ENCODE measurements at places on chromosomes 4 and X. TPM values are rescaled to one million over a fixed set of nuclear protein-coding genes. Genes with fewer than 3 reads are reported as not detected.

GRCh38 chrX:112025753-112026152 is 56.8 kb downstream of the TRPC5 start:
- no peaks in the 10 kb centered on the region for H3K4me1 ChIP-seq
- H3K27me3 ChIP-seq: no peaks in the 10 kb centered on the region
- no peak overlapping the region for H3K4me3 ChIP-seq
- no peak overlapping the region for H3K27ac ChIP-seq
- H3K36me3 ChIP-seq: no peaks in the 10 kb centered on the region
- no peak for DNase-seq

- no peak for DNase-seq
- no peak overlapping the region for H3K4me3 ChIP-seq
- no peaks in the 10 kb centered on the region for H3K27me3 ChIP-seq
- peaks cover 11% of the 10 kb centered on the region for H3K36me3 ChIP-seq
- peaks cover 2% of the 10 kb centered on the region for H3K4me1 ChIP-seq
- H3K27ac ChIP-seq: no peak overlapping the region
Measured at GRCh38 chr4:25401066-25401465, 24.0 kb downstream of the ANAPC4 start.

SYTL5 gene
- total RNA-seq: not detected

DNA sequence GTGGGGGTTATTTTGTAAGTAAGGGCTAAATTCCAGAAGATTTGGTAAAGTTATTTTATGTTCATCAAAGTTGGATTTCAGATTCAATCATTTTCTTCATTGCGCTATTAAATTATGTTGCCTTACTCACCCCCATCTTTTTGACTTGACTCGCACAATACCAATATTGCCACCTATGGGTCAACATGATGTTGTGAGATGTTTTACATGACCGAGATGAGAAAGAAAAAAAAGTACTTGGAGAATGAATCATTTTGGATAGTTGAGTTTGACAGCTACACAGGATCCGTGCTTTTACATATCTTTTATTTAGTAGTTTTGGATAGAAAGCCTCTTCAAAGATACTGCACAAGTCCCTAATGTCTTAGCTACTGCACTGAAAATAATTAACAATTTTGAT is 224.2 kb upstream of the EMCN start:
- no peak overlapping the region for H3K27ac ChIP-seq
- no peaks in the 10 kb centered on the region for H3K36me3 ChIP-seq
- no peak for DNase-seq
- H3K4me1 ChIP-seq: no peaks in the 10 kb centered on the region

CLGN gene
- 0.21 TPM for total RNA-seq

DNA sequence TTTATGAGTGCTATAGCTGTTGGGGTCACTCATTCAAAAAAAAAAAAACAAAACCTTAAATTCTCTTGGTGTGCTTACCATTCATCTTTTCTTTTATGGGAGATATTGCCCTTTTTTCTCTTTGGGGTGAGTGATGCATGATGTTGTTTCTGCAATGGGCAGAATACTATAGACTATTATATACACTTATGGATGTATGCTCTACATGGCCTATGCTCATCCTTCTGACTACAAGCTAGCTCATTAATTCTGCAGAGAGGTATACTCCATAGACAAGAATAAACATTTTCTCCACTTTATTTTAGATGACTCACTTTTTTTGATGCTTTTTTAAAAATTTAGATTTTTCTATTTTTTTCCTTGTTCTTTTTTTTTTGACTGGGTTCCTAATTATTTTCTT is 160.3 kb upstream of the ANK2 start:
- H3K27ac ChIP-seq: no peak overlapping the region
- H3K4me3 ChIP-seq: no peak overlapping the region
- no peak for DNase-seq
- no peaks in the 10 kb centered on the region for H3K36me3 ChIP-seq
- no peaks in the 10 kb centered on the region for H3K27me3 ChIP-seq

DNA sequence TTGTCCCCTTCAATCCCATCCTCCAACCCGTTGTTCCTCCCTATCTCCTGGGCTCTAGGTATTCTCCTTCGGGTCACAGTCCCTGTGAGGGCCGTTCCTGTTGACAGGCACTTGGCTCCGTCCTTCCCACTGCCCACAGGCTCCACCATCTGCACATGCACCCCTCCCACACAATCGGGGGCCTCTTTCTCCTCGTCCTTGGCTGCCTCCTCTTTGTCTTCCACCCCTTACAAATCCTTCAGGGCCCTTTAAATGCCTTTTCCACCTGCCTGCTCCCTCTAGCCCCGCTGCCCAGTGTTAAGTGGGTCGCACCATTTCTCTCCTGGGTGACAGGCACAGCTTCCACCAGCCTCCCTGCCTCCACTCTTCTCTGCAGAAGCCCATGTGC is 2.7 kb upstream of the AVPR2 start:
- H3K27me3 ChIP-seq: no peaks in the 10 kb centered on the region
- H3K4me3 ChIP-seq: no peak overlapping the region
- H3K36me3 ChIP-seq: no peaks in the 10 kb centered on the region
- H3K27ac ChIP-seq: no peak overlapping the region

DNA sequence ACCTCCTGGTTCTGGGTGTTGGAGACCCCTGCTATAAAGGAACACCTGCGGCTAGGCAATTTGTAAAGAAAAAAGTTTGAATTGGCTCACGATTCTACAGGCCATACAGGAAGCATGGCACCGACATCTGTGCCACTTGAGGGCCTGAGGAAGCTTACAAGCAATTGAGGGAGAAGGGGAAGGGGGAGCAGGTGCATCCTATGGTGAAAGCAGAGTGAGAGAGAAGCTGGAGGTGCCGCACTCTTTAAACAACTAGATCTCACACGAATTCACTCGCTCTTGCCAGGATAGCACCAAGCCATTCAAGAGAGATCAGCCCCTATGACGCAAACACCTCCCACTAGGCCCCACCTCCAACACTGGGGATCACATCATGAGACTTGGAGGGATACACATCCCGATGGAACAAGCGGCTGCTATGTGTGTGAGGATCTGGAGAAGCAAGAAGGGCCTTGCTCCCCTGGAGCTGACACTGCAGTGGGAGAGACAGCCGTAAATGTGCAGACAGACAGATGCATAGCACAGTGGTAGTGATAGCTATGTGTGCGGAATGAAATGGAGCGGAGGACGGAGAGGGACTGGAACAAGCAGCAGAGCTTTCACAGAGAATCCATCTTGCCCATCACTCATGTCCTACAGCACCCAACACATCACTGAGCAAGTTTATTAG is 60.7 kb upstream of the HELT start:
- DNase-seq: peak; percentile 34
- no peak overlapping the region for H3K27ac ChIP-seq
- no peak overlapping the region for H3K4me3 ChIP-seq

DNA sequence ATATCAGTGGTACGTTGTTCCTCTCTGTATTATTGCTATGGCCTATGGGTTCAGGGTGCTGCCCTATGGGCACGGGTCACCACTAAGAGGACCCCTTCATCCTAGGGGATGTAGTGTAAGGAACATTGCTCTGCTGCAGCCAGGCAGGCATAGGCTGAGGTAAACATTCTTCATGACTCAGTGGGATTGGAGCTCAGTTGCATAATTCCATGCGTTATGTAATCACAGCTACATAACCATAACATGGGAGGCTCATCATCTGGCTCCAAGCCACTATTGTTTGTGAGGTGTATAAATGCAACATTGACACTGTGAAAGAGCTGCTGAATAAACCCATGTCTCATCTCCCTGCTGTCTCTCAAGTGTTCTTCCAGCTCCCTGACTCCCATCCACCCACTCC is 375.2 kb downstream of the MAGEE1 start:
- no peaks in the 10 kb centered on the region for H3K27me3 ChIP-seq
- no peak for DNase-seq
- no peak overlapping the region for H3K27ac ChIP-seq
- no peaks in the 10 kb centered on the region for H3K4me1 ChIP-seq
- no peak overlapping the region for H3K4me3 ChIP-seq
- no peaks in the 10 kb centered on the region for H3K36me3 ChIP-seq

DNA sequence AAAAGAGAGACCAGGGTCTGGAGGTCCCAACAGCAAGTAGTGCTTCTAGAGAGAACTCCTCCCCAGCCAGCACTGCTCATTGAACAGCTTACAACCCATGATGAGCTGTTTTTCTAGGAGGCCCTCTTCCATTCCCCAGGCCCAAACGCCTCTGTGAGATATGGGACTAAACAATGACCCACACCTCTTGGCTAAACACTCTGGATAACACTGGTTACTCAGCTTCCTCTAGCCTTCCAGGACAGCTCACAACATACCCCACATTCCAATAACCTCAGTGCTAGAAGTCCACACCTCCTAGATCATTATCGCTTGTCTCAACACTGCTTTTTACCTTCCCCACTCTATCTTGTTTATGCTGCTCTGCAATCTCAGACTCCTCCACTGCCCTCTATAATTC is 35.4 kb upstream of the PGRMC2 start:
- H3K4me1 ChIP-seq: no peaks in the 10 kb centered on the region
- H3K27ac ChIP-seq: no peak overlapping the region
- no peak for DNase-seq
- H3K36me3 ChIP-seq: peaks cover 2% of the 10 kb centered on the region
- H3K27me3 ChIP-seq: no peaks in the 10 kb centered on the region

GRCh38 chr4:21864686-21865085 is 83.9 kb downstream of the KCNIP4 start:
- no peaks in the 10 kb centered on the region for H3K36me3 ChIP-seq
- no peaks in the 10 kb centered on the region for H3K27me3 ChIP-seq
- DNase-seq: no peak

MAP3K15 gene
- total RNA-seq: 0.16 TPM

DNA sequence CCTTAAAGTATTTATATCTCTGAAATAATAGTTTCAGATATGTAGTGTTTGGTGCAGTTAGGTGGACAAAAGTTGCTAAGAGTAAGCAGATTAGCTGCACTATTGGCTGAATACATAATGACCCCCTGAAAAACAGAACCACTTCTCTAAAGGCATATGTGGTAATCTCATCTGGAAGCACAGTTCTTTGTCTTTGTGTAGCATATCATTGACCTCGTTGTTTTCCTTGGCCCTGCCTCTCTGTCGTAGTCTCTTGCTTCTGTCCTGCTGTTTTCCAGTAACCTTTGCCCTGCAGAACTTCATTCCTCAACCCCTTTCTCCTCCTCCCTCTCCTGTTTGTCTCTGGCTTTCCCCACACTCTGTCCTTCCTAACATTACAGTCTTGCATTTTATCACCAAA is 41.4 kb downstream of the JADE3 start:
- H3K27me3 ChIP-seq: no peaks in the 10 kb centered on the region
- DNase-seq: no peak
- H3K4me3 ChIP-seq: no peak overlapping the region
- no peak overlapping the region for H3K27ac ChIP-seq
- no peaks in the 10 kb centered on the region for H3K4me1 ChIP-seq

- no peak for DNase-seq
- no peak overlapping the region for H3K27ac ChIP-seq
- H3K4me3 ChIP-seq: peak overlapping the region; percentile 22
- no peaks in the 10 kb centered on the region for H3K27me3 ChIP-seq
- no peaks in the 10 kb centered on the region for H3K4me1 ChIP-seq
Measured at GRCh38 chr4:183797445-183798300, 107.4 kb upstream of the STOX2 start.

UGT8 gene
- total RNA-seq: 1.1 TPM

- H3K4me3 ChIP-seq: no peak overlapping the region
- H3K4me1 ChIP-seq: no peaks in the 10 kb centered on the region
Measured at GRCh38 chr4:55055529-55055928, 69.9 kb downstream of the KDR start.

COX7B2 gene
- total RNA-seq: not detected

- H3K27ac ChIP-seq: no peak overlapping the region
- no peak overlapping the region for H3K4me3 ChIP-seq
- H3K4me1 ChIP-seq: peaks cover 3% of the 10 kb centered on the region
- no peaks in the 10 kb centered on the region for H3K36me3 ChIP-seq
- no peaks in the 10 kb centered on the region for H3K27me3 ChIP-seq
- DNase-seq: no peak
Measured at GRCh38 chr4:64781737-64782326, 372.6 kb upstream of the TECRL start.

GRCh38 chr4:138087066-138087719 is 155.0 kb downstream of the SLC7A11 start:
- H3K27me3 ChIP-seq: no peaks in the 10 kb centered on the region
- no peak for DNase-seq

DNA sequence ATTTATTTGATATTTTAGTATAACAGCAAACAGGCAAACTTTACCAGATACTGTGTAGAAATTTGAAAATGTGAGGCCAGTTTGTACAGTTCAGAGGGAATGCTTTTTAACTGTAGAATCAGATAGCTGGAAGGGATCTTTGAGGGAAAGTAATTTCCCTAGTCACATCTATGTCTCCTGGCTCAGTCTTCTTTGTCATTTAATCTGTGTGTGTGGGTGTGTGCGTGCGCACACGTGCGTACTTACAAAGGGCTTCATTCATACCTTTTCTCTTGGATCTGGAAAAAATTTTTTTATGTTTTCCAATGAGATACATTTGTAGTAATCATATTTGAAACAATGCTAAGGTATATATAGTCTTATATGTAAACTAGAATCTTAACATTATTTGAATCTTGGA is 44.6 kb downstream of the IL13RA1 start:
- no peaks in the 10 kb centered on the region for H3K4me1 ChIP-seq
- no peaks in the 10 kb centered on the region for H3K36me3 ChIP-seq
- DNase-seq: no peak
- no peak overlapping the region for H3K4me3 ChIP-seq
- no peak overlapping the region for H3K27ac ChIP-seq

DNA sequence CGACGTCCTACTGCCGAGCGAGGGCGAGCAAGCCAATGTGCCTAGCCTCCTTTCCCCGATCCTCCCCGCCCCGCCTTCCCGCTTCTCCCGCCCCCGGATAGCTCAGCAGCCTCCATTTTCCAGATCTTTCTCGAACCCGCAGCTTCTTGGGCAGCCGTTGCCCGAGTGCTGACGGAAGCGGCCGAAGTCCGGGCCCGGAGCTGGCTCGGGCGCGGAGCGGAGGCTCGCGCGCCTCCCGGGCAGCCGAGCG is 172 bp upstream of the HSPA4L start:
- H3K27ac ChIP-seq: peak overlapping the region; percentile 37
- no peaks in the 10 kb centered on the region for H3K27me3 ChIP-seq
- DNase-seq: peak; percentile 95
- peak overlapping the region; percentile 82 for H3K4me3 ChIP-seq
- H3K4me1 ChIP-seq: peaks cover 3% of the 10 kb centered on the region

- H3K4me3 ChIP-seq: no peak overlapping the region
- H3K36me3 ChIP-seq: no peaks in the 10 kb centered on the region
- H3K27ac ChIP-seq: no peak overlapping the region
- H3K27me3 ChIP-seq: no peaks in the 10 kb centered on the region
Measured at GRCh38 chr4:107243141-107243781, 207.1 kb upstream of the DKK2 start.

DNA sequence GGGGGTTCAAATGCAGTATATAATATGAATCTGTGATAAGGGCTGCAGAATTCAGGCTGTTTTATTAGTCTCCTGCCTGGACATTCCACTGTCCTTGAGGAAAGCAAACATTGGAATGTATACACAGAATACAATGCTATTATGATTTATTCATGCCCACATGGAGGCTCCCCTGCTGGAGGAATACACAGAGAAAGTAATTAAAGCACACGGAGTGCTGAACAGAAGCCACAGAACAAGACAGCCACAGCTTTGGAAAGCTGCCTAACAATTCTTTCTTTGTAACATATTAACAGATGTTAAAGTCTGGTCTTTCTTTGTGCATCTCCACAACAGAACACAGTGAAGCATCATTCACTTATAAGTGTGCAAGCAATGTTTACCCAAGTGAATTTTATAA is 155.8 kb downstream of the ARAP2 start:
- no peak overlapping the region for H3K27ac ChIP-seq
- H3K36me3 ChIP-seq: no peaks in the 10 kb centered on the region
- no peak for DNase-seq
- H3K4me1 ChIP-seq: no peaks in the 10 kb centered on the region
- H3K27me3 ChIP-seq: no peaks in the 10 kb centered on the region
- H3K4me3 ChIP-seq: no peak overlapping the region

GRCh38 chrX:105610411-105610810 is 211.9 kb upstream of the NRK start:
- no peak overlapping the region for H3K4me3 ChIP-seq
- no peak overlapping the region for H3K27ac ChIP-seq
- H3K36me3 ChIP-seq: no peaks in the 10 kb centered on the region
- no peaks in the 10 kb centered on the region for H3K27me3 ChIP-seq

All from aorta (tissue), 5 donors.